CD4-positive, alpha-beta T cell treated with Interleukin-12 subunit alpha and Interleukin-12 subunit beta, for 1 hour (primary cell): ENCODE measurements at places on chromosomes 16 and 17.

DNA sequence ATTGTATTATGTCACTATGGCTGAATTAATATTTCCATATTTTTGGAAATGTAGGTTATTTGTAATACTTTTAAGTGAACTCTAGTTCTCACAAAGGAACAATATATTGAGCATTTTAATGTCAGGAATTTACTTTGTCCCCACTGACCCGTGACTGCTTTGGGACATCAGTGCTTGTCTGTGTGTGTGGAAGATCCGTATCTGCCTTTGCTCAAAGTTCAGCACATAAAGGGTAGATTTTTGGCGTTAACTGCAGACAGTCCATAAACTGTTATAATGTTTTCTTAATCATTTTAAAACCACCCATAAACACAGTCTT is 39.3 kb upstream of the AQP8 start:
- no peak for DNase-seq

- DNase-seq = no peak
Measured at GRCh38 chr16:25692742-25693508, 1.2 kb downstream of the HS3ST4 start.

DNA sequence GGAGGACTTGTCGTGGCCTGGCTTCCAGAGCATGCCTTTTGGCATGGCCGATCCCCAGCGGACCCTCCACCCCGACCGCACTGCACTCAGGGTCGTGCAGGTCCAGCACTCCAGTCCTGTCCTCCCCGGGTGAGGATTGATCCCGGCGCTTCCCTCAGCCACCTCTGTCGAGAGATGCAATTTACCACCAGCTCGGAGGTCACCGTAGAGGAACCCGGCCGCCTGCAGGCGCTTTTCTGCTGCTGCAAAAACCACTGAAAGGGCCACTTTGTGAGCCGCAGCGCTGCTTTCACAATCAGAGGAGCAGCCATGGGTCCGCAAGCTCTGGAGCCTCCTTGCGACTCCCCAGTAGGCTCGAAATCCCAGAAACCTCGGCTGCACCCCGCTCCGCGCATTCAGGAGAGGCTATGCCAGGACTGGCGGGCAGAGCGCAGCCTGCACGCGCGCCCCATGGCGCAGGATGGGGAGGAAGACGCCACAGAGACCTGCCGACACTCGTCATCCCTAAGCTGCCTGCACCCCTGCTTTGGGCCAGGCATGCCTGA is 134.2 kb downstream of the HS3ST2 start:
- DNase-seq = no peak

- no peak for DNase-seq
Measured at GRCh38 chr16:85761861-85762260, 11.0 kb upstream of the C16orf74 start.

- peak; percentile 94 for DNase-seq
Measured at GRCh38 chr16:31713071-31713944, 160.3 kb upstream of the ZNF267 start.

GRCh38 chr17:42247734-42248133 is 28.5 kb downstream of the STAT5B start:
- no peak for DNase-seq

GRCh38 chr16:87593710-87594258 is 8.5 kb upstream of the JPH3 start:
- DNase-seq = no peak

- no peak for DNase-seq
Measured at GRCh38 chr16:25481636-25482035, 210.1 kb upstream of the HS3ST4 start.

DNA sequence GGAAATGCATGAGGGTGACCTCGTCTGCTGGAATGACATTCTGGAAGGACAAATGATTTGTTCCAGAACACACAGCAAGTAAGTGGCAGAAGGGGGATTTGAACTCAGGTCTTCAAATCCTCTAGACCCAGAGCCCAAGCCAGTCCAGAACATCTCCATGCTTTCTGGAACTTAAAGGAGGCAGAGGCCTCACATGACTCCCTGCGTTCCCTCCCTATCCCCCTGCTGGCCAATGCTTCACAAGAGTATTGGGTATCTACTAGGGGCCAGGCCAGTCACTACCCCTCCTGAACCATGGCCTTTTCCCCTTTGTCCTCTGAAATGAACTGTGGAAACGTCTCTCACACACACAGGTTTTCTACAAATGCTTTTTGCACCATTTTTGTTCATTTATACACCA is 7.6 kb upstream of the BEAN1 start:
- DNase-seq = no peak

DNA sequence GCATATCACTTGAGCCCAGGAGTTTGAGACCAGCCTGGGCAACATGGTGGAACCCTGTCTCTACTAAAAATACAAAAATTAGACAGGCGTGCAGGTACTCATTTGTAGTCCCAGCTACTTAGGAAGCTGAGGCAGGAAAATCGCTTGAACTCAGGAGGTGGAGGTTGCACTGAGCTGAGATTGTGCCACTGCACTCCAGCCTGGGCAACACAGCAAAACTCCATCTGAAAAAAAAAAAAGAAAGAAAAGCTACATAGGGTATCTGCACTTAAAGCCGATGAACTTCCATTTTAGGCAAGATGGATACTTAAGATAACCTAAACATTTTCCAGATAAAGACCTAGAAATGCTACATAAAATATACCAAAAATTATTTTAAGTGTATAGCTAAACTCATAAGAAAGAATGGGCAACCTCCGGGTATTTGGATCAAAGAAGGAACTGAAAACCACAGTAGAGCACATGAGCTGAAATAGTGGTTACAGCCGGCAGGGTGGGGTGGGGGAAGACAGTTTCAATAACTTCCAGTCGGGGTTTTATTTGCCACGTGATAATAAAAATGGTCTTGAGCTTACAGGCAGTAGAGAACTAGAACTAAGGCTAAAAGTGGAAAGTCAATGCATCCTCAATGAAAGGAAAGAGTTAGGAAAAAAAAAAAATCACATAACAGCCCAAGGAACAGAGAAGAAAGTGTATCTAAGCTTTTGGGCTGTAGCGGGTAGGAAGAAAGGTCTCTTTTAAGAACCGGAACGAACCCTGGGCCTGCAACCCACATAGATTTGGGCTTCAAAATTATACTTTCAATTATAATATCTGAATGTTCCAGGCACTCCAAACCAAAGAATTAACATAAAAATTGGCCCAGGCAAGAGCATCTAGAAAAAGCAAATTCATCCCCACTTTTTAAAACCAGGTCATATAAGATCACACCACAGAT is 53.1 kb downstream of the CFDP1 start:
- DNase-seq = peak; percentile 63

DNA sequence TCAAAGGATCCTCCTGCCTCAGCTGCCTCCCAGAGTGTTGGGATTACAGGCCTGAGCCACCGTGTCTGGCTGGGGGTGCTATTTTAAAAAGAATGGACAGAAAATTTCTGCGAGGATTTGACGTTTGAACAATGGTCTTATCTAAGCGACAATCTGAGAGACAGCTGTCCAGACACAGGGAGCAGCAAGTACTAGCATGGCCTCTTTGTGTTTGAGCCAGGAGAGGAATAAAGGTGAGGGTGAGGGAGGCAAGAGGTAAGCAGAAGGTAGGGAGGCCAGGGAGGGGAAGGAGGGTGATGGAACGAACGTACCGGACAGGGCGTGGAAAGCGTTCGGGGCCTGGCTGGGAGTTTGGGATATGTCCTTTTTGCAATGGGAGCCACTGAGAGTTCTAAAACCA is 59.2 kb downstream of the PITPNC1 start:
- no peak for DNase-seq

- DNase-seq = peak; percentile 57
Measured at GRCh38 chr17:50272711-50273653, 1.3 kb upstream of the TMEM92 start.

- no peak for DNase-seq
Measured at GRCh38 chr17:37698911-37699255, 46.0 kb downstream of the HNF1B start.

DNA sequence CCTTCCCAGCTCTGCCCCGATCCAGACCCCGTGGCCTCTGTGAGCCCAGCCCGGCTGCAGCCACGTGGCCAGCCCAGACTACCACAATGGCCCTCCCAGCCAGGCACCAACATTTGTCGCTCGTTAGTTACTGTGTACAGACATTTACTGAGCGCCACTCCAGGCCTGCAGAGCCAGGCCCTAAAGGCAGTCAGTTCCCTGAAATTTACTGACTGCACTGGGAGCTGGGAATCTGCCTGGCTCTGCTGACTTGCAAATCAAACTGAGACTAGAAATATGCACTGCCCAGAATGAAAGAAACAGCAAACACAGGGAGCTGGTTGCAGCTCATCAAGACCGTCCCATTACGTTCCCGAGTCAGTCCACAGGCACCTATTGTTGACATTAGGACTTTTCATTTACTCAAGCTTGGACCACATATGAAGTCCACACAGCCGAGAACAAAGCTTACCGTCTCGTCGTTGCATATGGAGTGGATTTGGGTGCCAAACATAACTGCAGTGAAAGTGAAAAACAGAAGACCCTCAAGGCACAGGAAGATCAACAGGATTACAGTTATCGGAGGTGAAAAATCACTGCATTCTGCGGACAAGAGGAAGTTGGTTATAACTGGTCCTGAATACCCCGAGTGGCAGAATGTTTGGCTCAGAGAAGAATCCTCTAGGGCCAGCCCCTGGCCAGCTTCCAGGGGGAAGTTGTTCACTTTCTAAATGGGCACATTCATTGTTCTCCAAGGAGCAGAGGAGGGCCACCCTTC is 34.5 kb downstream of the ZDHHC7 start:
- no peak for DNase-seq

DNA sequence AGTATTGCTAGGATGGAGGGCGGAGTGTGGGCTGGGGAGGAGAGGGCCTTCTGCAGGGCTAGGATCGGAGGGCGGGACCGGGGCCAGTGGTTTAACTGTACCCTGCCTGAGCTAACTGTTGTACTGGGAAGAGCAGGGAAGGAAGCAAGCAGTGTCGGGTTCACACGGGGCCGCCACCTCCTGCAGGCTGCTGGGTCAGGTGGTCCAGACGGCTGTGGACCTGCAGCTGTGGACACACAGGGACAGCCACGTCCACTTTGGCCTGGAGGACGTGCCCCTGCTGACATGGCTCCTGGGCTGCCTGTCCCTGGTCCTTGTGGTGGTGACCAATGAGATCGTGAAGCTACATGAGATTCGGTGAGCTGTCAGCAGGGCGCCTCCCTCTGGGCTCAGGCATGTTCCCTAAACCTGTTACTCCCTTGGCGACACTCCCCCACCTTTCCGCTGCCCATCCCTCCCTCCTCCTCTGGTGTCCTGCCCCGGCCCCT is 16.6 kb downstream of the CASKIN2 start:
- no peak for DNase-seq

DNA sequence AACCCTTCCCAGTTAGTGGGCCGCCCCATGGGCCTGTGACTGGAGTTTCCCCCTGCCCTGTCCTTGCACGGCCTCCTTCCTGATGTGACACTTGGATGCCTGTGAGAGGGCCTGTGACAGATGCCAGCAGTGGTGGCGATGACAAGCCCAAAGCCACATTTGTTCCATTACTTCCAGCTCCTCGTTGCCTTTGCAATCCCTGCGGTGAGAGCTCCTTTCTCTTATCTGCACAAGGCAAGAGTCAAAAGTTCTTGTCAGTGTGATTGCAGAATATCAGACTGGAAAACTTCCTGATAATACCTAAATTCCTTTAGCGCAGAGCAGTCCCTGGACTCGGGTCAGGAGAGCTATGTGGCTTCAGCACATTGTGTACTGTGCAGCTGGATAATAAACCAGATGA is 54.4 kb upstream of the ARHGAP44 start:
- DNase-seq = no peak

- no peak for DNase-seq
Measured at GRCh38 chr16:53843084-53843483, 139.1 kb downstream of the FTO start.

- DNase-seq = peak; percentile 27
Measured at GRCh38 chr17:33233811-33234177, 59.3 kb downstream of the ASIC2 start.

- DNase-seq = no peak
Measured at GRCh38 chr17:46136820-46137219, 56.4 kb downstream of the KANSL1 start.

DNA sequence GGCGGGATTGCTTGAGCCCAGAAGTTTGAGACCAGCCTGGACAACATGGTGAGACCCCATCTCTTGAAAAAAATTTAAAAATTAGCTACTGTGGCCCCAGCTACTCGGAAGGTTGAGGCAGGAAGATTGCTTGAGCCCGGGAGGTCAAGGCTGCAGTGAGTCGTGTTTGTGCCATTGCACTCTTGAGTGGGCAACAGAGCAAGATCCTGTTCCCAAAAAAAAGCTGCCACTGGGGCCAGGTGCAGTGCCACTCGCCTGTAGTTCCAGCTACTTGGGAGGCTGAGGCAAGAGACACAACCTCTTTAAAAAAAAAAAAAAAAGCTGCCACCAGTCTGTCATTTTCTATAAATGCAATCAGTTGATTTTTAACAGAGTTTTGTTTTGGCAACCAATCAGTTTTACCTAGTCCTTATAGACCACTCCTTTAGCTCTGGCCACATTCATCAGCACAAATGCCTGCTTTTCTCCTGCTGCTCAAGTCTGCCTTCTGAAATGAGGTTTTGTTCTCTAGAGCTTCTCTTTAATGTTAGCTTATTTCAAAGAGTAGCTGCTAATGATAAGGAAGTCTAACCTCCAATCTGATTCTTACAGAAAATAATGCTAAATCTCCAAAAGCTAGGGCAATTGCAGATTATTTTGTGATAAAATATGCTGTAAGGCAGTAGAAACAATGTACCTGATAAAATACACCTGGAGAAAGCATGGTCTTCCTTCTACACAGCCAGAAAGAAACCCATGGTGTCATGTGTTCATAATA is 64.8 kb downstream of the TUBD1 start:
- peak; percentile 58 for DNase-seq

DNA sequence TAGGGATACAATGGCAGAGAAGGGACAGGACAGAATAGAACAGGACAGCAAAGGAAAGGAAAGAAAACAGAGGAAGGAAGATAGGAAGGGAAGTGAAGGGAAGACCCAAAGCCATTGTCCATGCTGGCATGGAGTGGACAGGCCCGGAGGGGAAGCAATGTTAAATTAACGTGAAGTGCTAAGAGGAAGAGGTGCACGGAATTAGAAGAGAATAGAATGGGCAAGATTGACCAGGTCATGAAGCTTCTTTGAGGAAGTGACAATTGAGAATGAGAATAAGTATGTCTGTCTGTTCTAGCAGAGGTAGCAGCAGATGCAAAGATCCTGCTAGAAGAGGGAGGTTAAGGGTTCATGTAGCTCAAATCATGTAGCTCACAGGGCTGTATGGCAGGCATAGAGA is 117.2 kb downstream of the MAF start:
- DNase-seq = no peak
